Kidney tubule cell (primary cell): ENCODE measurements at places on chromosomes 6 and 20.
A peak's percentile ranks its signal among the peaks of the same experiment; 100 is the strongest.

- no peak for DNase-seq
These were observed 15.1 kb upstream of the SNRPB2 start for GRCh38 chr20:16714751-16715150.

DNA sequence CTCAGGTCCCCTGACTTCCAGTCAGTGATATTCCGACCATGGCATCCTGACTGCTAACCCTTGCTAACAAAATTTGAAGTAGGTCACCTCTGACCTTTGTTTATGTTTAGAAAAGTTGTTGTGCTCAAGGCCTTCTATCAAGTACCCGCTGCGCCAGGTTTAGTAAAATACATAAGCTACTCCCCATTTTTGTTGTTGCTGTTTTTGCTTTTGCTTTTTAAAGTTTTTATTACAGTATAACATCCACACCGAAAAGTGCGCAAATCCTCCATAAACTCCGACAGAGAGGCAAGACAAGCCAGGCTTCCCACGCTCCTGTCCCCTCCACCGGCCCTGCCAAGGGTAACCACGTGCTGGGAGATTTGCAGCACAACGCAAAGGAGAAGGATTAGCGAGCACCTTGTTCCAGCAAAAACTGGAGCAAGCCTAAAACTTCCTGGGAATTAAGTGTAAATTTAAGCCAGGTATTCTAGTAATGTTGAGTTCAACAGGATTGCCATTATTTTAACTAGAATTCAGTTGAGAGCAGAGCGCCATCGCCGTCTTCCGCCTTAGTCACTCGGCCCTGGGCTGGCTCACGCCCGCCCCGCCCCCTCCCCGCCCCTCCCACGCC lies 17.8 kb upstream of the HMGN4 start:
- no peak for DNase-seq

GRCh38 chr20:57329608-57330221 lies at the start of gene SPO11:
Gene SPO11, plus strand, starts transcription at chr20:57329803. Its CDS starts 65 bp downstream, at chr20:57329868.
- no peak for DNase-seq

GRCh38 chr6:105509506-105510331 lies 106.8 kb upstream of the PREP start:
- no peak for DNase-seq

DNA sequence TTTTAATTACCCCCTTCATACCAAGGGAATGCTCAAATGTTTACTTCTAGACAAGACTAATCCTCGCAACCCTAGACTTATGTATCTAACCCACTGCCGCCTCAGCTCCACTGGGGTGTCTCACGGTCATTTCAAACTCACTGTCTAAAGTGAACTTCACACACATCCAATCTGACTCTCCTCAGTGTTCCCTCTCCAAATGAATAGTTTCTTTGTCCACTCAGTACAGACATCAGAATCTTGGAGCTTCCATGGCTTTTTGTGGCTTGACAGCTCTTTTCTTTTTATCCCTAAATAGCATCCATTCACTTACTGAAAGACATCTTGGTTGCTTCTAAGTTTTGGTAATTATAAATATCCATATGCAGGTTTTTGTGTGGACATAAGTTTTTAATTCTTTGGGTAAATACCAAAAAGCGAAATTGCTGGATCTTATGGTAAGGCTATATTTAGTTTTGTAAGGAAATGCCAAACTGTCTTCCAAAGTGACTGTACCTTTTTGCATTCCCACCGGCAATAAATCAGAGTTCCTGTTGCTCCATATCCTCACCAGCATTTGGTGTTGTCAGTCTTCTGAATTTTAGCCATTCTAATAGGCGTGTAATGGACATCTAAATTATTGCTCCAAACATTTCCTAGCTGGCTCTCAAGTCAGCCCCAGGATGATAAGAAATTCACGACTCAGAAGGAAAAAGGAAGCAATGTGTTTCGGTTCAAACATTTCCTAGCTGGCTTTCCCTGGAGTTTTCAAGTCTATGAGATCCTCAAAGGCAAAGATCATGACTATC lies 73.1 kb downstream of the DNAAF9 start:
- no peak for DNase-seq

DNA sequence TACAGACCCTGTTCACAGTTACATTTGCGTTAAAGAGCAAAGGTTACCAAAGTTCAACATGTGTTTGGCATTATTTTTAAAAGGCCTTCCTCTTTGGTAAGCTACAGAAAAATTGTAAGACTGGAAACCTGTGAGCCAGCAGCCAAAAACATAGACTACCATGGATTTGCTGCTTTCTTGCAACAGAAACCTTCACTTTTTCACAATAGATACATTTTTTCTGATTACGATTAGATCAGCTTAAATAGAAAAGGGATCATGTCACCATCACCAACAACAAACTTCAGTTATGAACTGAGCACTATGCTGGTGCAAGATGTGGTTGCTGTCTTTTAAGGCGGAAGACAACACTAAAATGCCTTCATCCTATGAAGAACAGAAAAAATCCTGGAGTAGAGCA lies 112.3 kb upstream of the MARCKS start:
- DNase-seq, result no peak

GRCh38 chr6:169189686-169190085 lies 64.0 kb downstream of the THBS2 start:
- DNase-seq, result no peak

DNA sequence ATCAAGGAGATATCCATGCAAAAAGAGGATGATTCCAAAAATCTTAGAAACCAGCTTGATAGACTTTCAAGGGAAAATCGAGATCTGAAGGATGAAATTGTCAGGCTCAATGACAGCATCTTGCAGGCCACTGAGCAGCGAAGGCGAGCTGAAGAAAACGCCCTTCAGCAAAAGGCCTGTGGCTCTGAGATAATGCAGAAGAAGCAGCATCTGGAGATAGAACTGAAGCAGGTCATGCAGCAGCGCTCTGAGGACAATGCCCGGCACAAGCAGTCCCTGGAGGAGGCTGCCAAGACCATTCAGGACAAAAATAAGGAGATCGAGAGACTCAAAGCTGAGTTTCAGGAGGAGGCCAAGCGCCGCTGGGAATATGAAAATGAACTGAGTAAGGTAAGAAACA lies 10.1 kb upstream of the SNRNP48 start:
- no peak for DNase-seq

DNA sequence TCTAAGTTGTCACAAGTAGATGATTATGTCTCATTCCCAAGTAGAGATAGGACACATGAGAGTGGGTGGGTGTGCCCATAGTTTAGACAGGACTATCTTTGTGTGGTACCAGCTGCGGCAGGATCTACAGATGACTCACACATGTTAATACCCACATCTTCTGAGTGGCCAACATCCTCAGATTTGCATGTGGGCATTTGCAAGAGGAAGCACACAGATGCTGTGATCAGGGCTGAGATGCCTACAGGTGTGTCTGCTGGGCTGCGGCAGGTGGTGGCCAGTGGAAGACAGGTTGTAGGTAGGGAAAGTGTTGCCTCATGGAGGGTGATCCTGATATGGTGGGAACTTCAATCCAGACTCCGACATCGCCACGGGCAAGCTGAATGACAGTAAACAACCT lies 50.8 kb downstream of the UTRN start:
- peak; percentile 61 for DNase-seq

GRCh38 chr6:131061041-131061750 lies 1.8 kb downstream of the EPB41L2 start:
- peak; percentile 88 for DNase-seq

- no peak for DNase-seq
These were observed 76.1 kb downstream of the IRF4 start for GRCh38 chr6:467671-468082.

GRCh38 chr6:167510648-167511047 lies 185.8 kb downstream of the TTLL2 start:
- no peak for DNase-seq

GRCh38 chr20:38256966-38257365 lies 3.6 kb downstream of the KIAA1755 start:
- no peak for DNase-seq

GRCh38 chr6:155253337-155253736 lies 10.5 kb upstream of the CLDN20 start:
- peak; percentile 24 for DNase-seq

- DNase-seq, result no peak
These were observed 362.0 kb upstream of the CITED2 start for GRCh38 chr6:139736325-139736906.

GRCh38 chr6:93017213-93017612 lies 402.1 kb downstream of the EPHA7 start:
- no peak for DNase-seq

DNA sequence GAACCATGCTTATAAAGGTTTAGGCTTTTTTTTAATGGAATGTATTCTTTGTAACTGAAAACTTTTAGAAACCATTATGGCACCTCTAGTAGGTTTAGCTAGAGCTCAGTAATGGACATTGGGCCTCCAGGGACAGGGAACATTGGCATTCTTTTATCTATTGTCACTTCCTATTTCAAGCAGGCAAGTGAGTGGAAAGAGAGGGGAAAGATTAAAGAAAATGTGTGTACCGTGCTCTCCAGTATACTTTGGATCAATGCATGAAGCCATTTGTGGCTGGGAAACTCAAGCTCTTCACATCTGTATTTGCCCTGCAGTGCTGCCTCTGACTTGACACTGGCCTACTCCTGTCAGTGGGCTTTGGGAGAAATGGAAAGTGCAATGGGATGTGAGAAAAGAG lies 18.6 kb downstream of the RBM24 start:
- no peak for DNase-seq

GRCh38 chr6:40378071-40378724 lies 209.0 kb downstream of the LRFN2 start:
- DNase-seq, result no peak

- DNase-seq, result no peak
These were observed 254.9 kb downstream of the PLCB1 start for GRCh38 chr20:8386991-8387390.

GRCh38 chr20:63024573-63025392 lies 18.0 kb upstream of the BHLHE23 start:
- no peak for DNase-seq

DNA sequence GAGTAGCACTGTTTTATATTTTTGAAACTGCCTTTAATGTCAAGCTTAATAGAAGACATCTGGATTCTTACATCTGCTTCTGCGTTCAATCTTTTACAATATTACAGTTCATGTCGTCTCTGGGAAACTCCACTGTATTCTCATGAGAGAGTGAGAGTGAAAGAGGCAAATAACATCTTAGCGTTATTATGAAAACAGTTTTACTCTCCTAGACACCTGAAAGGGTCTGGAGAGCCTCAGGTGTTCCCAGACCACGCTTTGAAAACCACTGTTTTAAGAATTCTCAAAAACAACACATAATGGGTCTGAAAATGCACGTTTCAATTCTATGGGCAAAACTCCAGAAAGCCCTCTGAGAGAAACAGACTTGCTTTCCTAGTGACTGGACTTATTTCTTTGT lies 63.3 kb downstream of the ARHGAP18 start:
- no peak for DNase-seq

DNA sequence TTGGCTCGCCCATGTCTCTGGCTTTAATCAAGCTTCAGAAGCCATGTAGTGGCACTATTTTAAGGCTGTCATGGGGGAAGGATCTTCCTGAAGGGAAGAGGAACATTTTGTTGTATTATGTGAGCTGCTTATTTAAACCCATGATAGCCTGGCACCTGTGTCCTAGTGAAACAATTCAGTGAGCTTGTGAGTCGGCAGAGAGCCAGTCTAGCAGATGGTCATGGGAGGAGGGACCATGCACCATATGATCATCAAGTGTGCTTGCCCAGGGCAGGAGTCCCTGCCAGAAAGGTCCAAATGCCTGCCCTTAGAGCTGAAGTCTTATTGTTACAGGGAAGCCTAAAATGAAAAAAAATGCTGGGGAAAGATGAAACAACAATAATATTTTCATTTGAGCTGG lies 132.9 kb downstream of the PRDM13 start:
- no peak for DNase-seq

DNA sequence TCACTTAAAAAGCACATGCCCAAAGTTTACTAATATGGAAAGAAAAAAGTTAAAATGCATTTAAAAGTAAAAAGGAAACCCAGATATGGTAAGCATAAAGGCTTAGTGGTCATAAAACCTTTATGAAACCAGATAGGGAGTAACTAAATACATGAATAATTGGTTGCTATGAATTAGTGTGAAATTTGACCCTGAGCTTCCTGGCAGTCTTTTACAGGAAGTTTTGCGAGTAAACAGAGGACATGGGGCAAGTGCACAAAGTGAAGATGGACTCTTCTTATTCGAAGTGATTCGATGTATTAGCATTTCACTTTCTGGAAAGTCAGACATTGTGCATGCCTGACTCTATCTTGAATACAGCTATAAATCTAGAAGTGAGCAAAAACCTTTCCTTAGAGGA lies 90.9 kb upstream of the MLIP start:
- peak; percentile 3 for DNase-seq

GRCh38 chr6:149335924-149336608 lies 18.6 kb downstream of the TAB2 start:
- DNase-seq, result peak; percentile 90

- DNase-seq, result no peak
These were observed 226.7 kb downstream of the OTOR start for GRCh38 chr20:16974855-16975162.
